PC-9 (cell line): ENCODE measurements at places on chromosomes 13 and 19. TPM values are rescaled to one million over a fixed set of nuclear protein-coding genes. Genes with fewer than 3 reads are reported as not detected.
A peak's percentile ranks its signal among the peaks of the same experiment; 100 is the strongest.

DNA sequence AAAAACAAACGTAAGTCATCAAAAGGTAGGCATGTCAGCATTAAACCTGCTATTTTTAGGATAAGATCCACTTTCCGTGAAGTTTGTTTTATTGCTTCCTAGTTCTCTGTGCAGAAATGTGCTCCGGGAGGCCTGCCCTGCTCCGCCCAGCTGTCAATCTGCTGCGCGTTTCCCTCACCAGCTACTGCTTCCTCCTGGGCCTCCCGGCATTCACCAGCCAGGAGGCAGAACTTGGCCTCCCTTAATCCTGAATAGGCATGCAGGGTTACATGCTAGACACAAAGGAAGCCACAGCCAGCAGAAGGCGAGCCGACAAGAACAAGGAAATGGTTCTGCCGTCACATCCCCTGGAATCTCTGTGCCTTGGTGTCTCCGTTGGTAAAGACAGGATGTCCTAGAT is 386.2 kb downstream of the IRS2 start:
- DNase-seq: no peak

GRCh38 chr13:61187471-61187870 is 228.2 kb downstream of the PCDH20 start:
- DNase-seq: no peak

DNA sequence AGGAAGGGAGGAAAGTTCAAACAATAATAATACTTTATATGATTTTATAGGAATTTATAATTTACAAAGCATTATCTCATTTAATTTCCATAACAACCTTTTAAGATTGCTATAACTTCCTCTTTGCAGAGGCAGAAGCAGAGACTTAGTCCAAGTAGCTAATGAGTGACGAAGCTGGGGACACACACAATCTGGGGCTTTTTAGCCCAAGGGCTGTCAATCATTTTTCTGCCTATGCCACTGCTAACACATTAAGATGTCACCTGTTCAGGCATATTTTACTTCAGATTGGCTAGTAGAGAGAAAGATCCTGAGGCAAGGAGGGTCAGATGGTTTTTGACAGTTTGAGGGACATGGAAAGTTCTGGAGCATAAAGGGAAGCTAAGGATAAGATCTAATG is 12.6 kb downstream of the SCEL start:
- no peak for DNase-seq

DNA sequence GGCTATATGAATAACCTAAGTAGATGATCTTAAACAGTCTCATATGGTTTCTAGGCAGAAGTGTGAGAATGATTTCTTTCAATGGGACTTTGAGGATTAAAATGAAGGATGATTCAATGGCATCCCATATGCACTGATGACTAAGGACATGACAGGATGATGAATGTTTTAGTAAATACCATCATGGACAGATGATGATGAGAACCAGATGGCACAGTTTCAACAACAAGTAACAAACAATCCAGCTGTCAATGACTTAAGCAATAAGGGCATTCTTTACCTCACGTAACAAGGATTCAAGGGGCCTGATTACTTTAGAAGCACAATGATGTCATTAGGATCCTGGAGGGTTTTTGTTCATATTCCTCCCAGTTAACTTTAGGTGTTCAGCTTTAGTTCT is 2678.4 kb downstream of the PCDH9 start:
- DNase-seq: peak; percentile 37

GRCh38 chr19:4580961-4581665 is 21.6 kb upstream of the SEMA6B start:
- DNase-seq: no peak

GRCh38 chr19:10713317-10713716 is 4.6 kb upstream of the DNM2 start:
- DNase-seq: no peak

DNA sequence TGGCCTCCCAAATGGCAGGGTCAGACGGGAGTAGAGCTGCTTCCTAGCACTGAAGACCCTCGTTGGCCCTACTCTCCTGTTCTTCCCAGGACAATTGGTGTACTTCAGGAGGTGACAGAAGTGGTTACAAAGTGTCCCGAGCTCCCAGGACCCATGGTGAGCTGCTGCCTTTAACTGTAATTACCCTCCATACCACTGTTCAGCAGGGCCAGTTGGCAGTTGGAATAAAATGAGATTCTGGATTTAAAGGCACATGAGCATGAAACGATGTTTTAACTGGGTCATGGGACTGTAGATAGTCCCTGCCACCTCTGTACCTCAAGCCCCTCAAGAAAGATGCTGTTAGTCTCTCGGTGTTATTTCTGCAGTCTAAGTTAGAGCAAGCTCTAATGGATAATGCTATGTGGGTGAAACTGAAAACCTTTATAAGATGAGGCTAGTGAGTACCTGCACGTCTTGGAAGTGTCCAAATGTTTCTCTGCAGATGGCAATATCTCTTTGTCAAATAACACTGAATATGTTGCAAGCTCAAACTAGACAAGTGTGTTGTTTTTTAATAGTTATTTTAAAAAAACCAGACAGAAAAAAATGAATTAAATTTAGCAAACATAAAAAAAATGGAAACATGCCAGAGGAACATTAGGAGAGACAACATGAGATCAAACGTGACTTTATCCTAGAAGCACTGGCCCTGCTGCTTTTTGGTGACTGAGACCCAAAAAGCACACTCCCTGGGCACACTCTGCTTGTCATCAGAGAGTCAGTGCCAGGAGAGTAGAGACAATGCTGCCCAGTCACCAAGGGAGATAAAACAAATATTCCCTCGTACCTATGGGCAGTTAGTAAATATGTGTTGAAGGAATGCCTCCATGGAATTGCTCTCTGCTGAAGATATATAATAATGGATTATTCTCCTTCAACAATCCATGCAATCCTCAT is 266.3 kb downstream of the LMO7 start:
- DNase-seq: no peak

- DNase-seq: no peak
Observed at GRCh38 chr13:110528911-110529310, 32.6 kb downstream of the RAB20 start.

DNA sequence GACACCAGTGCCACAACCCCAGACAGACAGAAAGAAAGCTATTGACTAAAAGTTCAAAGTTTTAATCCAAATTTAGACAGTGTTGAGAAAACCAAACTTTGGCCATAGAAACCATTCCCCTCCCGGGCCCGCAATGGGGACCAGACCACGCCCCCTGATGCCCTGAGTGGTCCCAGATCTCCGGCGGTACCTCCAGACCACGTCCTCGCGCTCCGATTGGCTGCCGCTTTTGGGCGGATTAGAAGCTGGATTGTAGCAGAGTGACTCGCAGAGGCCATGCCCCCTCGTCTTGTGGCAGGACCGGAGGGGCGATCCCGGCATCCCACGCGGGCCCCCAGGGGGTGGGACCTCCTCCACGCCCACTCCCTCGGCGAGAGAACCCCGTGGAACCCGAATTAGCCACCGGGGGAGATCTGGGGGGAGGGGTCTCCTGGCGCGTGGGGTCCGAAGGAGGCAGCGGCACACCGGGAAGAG is 797 bp upstream of the HSD17B14 start:
- peak; percentile 77 for DNase-seq

DNA sequence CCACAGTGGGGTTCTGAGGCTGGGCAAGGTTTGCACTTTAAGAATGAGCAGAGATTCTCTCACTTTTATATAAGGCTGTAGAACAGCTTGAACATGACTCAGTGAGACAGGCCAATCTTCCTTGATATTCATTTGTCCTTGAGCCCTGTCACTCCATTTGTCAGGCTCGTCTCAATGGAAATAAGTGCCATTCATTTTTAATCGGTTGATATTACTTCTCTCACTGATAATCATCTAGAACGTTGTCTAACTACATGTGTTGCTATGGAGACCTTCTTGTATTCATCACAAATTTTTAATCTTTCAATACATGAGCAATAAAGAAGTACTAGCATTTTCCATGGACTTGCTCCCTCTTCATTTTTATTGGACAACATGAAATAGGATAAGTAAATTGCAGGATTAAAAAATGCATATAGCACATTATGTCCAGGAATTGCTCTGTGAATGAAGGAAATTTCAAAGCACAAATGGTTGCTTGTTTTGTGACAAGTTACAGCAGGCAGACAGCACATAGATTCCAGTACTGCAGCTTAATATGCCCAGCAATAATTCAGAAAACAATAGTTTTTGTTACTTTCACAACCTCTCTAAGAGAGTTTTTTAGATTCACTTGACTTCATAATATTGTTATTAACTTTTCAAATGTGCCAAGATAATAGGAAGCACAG is 1178.4 kb upstream of the ATXN8OS start:
- no peak for DNase-seq

- DNase-seq: peak; percentile 22
Observed at GRCh38 chr19:10226376-10227025, 4.6 kb downstream of the S1PR2 start.

- DNase-seq: peak; percentile 80
Observed at GRCh38 chr19:39057615-39058014, 25.3 kb upstream of the FBXO27 start.

GRCh38 chr19:13963603-13964105 is 11.3 kb downstream of the DCAF15 start:
- DNase-seq: no peak

DNA sequence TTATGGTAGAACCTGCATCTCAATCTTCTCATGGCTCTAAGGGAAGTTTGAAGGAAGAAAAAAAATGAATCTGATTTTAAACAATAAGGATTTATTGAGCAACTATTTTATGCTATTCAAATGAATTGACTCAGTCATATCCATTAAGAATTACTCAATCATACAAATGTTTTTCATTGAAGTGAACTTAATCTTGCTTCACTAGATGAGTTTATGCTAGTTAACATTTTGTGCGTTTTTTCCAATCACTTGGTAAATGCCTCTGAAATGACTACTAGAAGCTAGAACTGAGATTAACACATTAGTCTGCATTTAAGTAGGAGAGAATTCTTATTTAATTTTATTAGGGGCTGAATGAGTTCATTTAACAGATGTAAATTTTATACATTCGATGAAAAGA is 25.2 kb downstream of the RXFP2 start:
- DNase-seq: no peak

FCER2 gene
- not detected in 2 replicates for total RNA-seq

ZNF616 gene
- 9.9 and 12.6 TPM in 2 replicates for total RNA-seq

AP3D1 gene
- total RNA-seq: 75.5 and 87.2 TPM in 2 replicates

MED25 gene
- 92.2 and 99.6 TPM in 2 replicates for total RNA-seq

OLFM4 gene
- total RNA-seq: not detected in 2 replicates

ZNF284 gene
- 1.9 and 2.0 TPM in 2 replicates for total RNA-seq

ZNF253 gene
- total RNA-seq: 4.2 and 5.1 TPM in 2 replicates

MICU2 gene
- 17.0 and 18.3 TPM in 2 replicates for total RNA-seq

NLRP11 gene
- total RNA-seq: not detected in 2 replicates
